ENCODE measurements at places on chromosomes 5 and 9. TPM values are rescaled to one million over a fixed set of nuclear protein-coding genes. Genes with fewer than 3 reads are reported as not detected.

DNA sequence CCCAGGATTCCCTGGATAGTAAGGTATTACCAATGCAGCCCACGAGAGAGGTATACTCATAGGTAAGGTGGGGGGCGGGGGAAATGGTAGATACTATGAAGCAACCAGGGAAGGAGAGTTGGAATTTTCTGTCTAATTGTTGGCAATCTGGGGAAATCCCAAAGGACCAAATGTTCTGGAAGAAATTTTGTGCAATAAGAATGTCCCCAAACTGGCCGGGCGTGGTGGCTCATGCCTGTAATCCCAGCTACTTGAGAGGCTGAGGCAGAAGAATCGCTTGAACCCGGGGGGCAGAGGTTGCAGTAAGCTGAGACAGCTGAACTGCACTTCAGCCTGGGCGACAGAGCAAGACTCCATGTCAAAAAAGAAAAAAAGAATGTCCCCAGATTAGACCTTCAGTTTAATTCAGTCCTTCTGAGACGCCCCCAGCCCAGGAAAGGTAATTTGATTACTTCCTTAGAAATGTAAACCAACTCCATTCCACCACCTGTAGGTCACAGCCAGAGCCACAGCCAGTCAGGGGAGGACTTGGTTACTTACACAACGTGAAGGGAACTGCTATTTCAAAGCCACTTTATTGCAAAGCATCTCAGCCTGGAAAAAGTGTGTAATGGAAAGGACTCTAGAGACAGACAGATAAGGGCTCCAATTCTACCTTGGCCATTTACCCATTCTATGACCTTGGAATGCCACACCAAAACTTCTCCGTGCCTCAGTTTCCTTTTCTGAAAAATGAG, 50.0 kb upstream of the KLF4 start:
- DNase-seq, result no peak

GRCh38 chr9:91212596-91213243, 149.0 kb downstream of the AUH start:
- no peak for DNase-seq

DNA sequence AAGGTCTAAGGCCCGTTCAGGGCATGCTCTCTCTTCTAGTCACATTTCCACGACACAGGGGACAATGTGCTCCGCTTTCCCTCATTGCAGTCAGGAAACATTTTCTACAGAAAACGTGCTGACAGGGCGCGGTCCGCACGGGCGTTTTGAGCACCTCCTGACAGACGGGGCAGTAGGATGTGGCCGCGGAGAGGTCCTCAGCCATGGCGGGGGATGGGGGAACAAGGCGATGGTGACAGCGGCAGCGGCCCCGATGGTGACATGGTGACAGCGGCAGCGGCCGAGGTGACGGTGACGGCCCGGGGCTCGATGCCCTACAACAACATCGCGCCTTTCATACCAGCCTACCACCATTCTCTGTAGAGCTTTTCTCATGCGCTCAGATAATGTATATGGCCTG, 4.1 kb downstream of the PLPP1 start:
- DNase-seq, result no peak

DNA sequence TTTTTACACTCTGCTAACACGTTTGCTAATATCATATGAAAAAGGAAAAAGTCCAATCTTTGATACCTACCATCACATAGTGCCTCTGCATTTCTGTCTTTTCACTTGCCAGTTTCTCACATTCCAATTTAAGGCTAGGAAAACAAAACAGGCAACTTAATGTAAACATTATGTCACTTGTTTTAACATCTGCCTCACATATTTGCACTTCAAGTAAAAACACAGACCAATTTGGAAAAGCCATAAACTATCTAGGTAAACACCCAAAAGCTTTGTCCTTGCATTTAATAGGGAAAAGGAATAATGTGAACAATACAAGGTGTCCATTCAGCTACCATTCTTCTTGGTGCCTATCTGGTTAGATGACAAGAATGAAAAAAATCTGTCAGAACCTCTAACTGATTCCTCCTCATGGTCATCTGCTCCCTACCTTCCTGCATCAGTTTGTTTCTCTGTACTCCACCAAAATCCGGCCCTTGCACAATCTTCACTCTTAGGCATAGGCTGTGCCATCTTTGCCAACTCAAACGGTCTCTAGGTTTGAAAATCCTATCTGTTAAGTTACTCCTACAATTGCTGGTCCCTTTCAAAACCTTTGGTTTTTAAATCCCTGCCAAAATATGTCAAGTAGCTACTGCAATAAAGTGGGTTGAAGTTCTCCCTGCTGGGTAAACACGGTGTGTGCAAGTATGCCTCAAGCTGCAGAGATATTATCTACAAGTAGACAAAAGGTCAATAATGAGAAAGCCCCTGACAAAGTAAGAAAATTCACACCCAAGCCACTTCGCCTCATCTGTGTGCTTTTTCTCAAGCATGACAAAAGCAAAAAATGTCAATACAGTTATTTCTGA, 3.4 kb downstream of the TLE1 start:
- DNase-seq, result no peak

DNA sequence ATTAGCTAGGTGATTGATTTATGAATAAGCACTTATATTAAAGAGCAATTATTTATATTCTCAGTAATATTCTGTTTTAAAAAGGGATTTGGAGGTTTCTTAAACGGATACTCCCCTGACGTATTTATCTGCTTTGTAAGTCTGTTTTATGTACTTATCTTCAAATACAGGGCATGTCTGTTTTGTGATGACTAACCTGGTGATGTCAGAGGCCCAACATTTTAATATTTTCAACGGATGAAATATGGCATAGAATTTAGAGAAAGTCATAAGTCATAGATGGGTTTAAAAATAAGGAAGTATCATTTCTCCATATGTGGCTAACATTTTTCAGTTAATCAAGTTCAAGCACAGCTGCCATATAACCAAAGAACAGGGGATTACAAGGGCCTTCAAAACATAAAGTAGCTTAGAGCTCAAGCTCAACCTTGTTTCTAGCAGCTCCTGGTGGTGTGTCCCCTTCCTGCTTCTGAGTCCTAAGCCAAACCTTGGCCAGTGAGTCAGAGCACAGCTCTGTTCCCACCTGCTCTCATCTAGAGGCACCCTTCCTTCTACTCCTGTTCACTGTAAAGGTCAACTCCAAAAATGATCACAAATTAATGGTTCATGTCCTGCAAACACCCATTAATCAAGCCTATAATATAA, 131.4 kb downstream of the OXCT1 start:
- no peak for DNase-seq

- no peak for DNase-seq
Observed at GRCh38 chr5:30843541-30843940, 349.9 kb upstream of the CDH6 start.

DNA sequence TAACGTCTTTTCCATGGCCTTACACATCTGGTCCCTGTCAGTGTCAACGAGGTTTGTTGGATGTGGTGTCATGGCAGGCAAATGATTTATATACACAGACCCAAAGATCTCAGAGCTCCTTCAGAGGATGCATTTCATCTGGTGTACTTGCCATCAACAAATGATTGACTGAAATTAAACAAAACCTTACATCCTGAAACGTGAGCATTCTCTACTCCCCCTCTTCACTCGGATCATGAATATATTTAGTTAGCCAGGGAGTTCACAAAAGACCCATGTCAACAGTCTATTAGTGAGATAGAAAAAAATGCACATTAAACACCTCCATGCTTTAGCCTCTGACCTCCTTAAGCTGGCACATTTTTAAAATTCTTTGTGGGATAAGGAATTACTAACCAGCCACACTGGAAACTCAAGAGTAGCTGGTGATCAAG, 215.6 kb downstream of the EFNA5 start:
- no peak for DNase-seq

- no peak for DNase-seq
Observed at GRCh38 chr5:74452856-74453255, 187.7 kb downstream of the ENC1 start.

- no peak for DNase-seq
Observed at GRCh38 chr9:15430920-15431844, 8.5 kb downstream of the SNAPC3 start.

DNA sequence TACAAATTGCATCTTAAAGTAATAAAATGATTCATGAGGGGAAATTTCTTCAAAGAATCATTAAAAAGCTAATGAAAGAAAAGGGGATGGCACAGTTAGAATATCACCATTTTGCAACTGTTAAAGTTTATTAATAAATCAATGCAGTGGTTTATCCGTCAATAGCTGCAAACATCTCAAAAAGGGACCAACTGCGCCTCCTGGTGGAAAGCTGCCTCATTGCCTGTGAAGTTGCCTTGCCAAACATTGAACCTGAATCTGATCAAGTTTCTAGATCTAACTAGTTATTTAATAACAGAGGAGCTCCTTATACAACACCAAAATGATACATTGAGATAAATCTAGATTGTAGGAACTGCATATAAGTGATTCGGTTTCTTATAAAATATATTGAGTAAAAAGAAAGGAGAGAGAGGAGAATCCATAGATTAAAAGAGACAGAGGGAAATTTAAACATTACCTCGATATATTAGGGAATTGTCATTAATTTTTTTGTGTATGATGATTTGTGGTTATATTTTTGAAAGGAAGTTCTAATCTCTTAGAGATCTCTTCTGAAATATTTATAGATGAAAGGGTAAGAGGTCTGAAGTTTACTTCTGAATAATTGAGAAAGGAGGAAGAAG, 6.9 kb upstream of the NDUFB6 start:
- DNase-seq, result no peak

The DMRTA1 gene
- 1.8 TPM for total RNA-seq

The KIF12 gene
- 5.3 TPM for total RNA-seq

The GCNT4 gene
- 0.41 TPM for total RNA-seq

The FOXD1 gene
- 10.8 TPM for total RNA-seq

The FBN2 gene
- total RNA-seq, result 41.2 TPM

The PCDHA1 gene
- total RNA-seq, result 0.06 TPM

The CNTNAP3 gene
- 10.9 TPM for total RNA-seq

Data from glomerular endothelial cell (primary cell).